PC-3 (cell line): ENCODE measurements at places on chromosomes 1 and 21. TPM values are rescaled to one million over a fixed set of nuclear protein-coding genes. Genes with fewer than 3 reads are reported as not detected.

Gene RNF186
- 0.69 TPM in 1 of 2 replicates, not detected in the other for total RNA-seq

DNA sequence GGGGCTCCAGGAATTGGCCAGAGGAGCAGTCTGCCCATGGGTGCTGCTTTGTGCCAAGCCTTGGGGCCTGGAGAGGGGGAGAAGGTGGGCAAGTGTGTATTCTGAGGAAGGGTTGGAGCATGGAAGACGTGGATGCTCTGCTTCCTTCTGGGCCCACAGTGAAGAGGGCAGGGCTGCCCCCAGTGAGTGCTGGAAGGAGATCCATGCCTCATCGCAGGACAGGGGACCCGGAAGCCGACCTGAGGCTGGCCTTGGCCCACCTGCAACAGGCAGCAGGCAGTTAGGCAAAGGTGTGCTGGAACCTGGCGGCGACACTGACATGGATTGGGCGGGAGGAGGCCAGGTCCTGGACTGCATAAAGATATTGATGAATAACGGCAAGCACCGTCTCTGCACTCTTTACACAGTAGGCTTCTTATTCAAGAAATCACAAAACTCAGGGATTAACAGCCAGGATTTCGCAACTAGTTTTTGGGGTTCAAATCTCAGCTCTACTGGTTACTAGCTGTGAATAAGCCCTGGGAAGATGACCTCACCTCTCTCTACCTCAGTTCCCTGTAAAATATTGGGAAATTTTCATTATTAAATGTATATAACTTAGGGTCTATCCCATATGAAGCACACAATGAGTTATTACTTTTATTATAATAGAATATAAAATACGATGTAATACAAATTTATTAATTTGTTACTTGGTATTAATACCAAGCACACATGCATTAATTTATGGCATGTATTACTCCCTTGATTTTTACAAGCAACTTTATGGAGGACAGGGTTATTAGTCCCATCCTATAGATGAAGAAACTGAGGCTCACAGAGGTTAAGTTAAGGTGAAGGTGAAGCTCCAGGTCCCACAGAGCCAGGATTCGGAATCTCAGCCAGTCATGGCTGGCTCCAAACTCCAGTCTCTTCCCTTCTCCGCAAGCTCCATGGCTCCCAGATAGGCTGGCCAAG, 62.3 kb downstream of the DHRS3 start:
- H3K4me1 ChIP-seq: peaks cover under 1% of the 10 kb centered on the region; the same call in 1 of the 2 replicates
- no peak overlapping the region for H3K4me3 ChIP-seq
- no peaks in the 10 kb centered on the region for H3K27me3 ChIP-seq
- H3K36me3 ChIP-seq: no peaks in the 10 kb centered on the region

DNA sequence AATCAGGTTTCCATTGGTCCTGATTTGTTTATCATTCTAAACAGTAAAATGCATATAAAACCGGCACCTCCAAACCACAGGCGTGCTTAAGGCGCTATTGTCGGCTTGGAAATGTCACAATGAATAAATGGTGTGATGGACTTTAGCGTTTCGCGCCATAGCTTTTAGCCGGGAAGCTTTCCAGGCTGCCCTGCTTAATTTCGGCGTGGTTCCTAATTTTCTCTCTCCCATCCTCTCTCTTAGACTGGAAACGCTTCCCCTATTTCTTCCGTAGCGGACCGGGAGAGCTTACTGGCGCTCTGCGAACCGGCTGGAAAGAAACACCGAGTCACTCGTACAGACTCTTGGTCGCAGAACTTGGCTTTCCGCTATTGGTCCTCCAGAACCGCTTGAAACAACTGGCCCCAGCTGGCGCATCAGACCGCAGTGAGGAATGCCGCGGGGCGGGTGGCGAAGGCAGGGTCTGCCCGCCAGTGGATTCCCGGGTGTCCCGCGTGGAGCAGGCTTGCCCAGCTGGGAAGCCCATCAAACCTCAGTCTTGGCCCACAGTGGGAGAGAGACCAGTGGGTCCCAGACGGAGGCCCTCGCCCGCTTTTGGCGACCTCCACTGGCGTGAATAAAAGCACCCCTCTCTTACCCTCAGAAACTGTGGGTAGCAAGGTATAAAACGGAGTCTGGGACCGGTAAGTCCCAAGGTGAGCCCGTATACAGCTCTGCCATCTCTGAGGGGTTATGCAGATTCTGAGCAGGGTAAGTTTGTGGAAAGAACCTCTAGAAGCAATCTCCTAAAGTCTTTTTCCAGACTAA, 4.0 kb upstream of the LHX8 start:
- no peak overlapping the region for H3K27ac ChIP-seq
- DNase-seq: no peak
- no peaks in the 10 kb centered on the region for H3K4me1 ChIP-seq
- H3K27me3 ChIP-seq: peaks cover 99% of the 10 kb centered on the region
- H3K4me3 ChIP-seq: no peak overlapping the region

GRCh38 chr1:116881879-116882520, 27.7 kb upstream of the PTGFRN start:
- no peak overlapping the region for H3K27ac ChIP-seq
- no peaks in the 10 kb centered on the region for H3K36me3 ChIP-seq
- no peak overlapping the region for H3K4me3 ChIP-seq
- H3K27me3 ChIP-seq: no peaks in the 10 kb centered on the region
- peak; percentile 39 for DNase-seq

- H3K27me3 ChIP-seq: no peaks in the 10 kb centered on the region
- H3K4me1 ChIP-seq: no peaks in the 10 kb centered on the region
- H3K4me3 ChIP-seq: no peak overlapping the region
- no peak overlapping the region for H3K27ac ChIP-seq
- H3K36me3 ChIP-seq: no peaks in the 10 kb centered on the region
- DNase-seq: no peak
Measured at GRCh38 chr1:6007318-6008083, 15.3 kb upstream of the NPHP4 start.

- H3K4me3 ChIP-seq: no peak overlapping the region
- H3K4me1 ChIP-seq: no peaks in the 10 kb centered on the region
- H3K27ac ChIP-seq: no peak overlapping the region
- no peaks in the 10 kb centered on the region for H3K27me3 ChIP-seq
- H3K36me3 ChIP-seq: peaks cover 77% of the 10 kb centered on the region
- DNase-seq: no peak
Measured at GRCh38 chr1:156136970-156137483, 16.4 kb upstream of the SEMA4A start.

Gene FMN2
- total RNA-seq: 4.6 and 8.3 TPM in 2 replicates

Gene LDLRAD2
- total RNA-seq: not detected in 2 replicates

- no peak overlapping the region for H3K4me3 ChIP-seq
- no peaks in the 10 kb centered on the region for H3K36me3 ChIP-seq
- H3K4me1 ChIP-seq: no peaks in the 10 kb centered on the region
- H3K27me3 ChIP-seq: no peaks in the 10 kb centered on the region
- no peak for DNase-seq
- H3K27ac ChIP-seq: no peak overlapping the region
Measured at GRCh38 chr1:29756498-29756897, 520.2 kb downstream of the PTPRU start.

DNA sequence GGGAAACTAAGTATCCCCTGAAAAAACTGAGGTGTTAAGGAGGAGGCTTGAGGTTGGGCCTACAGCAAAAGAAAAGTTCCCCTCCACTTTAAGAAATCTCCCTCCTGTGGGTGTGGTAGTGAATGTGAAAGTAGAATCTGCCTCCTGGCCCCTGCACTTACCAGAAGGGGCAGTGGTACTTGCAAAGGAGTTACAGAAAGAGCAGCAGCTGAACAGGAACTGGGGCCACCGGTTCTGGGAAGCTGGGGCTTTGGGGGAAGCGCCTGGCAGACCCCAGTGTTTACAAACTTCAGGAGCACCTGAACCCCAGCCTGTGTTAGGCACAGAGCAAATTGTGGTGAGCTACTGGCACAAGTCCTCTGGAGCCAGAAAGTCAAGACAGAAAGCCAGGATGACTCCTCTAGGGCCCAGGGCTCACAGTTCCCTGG, 250.2 kb upstream of the FGGY start:
- no peak overlapping the region for H3K27ac ChIP-seq
- no peaks in the 10 kb centered on the region for H3K27me3 ChIP-seq
- no peaks in the 10 kb centered on the region for H3K36me3 ChIP-seq
- no peak for DNase-seq
- peaks cover 17% of the 10 kb centered on the region for H3K4me1 ChIP-seq

- no peaks in the 10 kb centered on the region for H3K36me3 ChIP-seq
- peak; percentile 69 for DNase-seq
- peak overlapping the region; percentile 9; the same call in 1 of the 2 replicates for H3K27ac ChIP-seq
- no peaks in the 10 kb centered on the region for H3K27me3 ChIP-seq
- H3K4me3 ChIP-seq: no peak overlapping the region
Measured at GRCh38 chr1:119594376-119594775, 53.7 kb downstream of the ZNF697 start.

GRCh38 chr1:6168947-6169586, 11.1 kb downstream of the CHD5 start:
- H3K27me3 ChIP-seq: no peaks in the 10 kb centered on the region
- no peak overlapping the region for H3K4me3 ChIP-seq
- H3K36me3 ChIP-seq: no peaks in the 10 kb centered on the region
- peaks cover 6% of the 10 kb centered on the region for H3K4me1 ChIP-seq

- no peak for DNase-seq
- H3K36me3 ChIP-seq: no peaks in the 10 kb centered on the region
- H3K4me3 ChIP-seq: no peak overlapping the region
- no peaks in the 10 kb centered on the region for H3K27me3 ChIP-seq
- 0 out of 2 replicates have a peak, but pooled peaks cover 2% of the 10 kb centered on the region for H3K4me1 ChIP-seq
- no peak overlapping the region for H3K27ac ChIP-seq
Measured at GRCh38 chr1:64236541-64236954, 33.1 kb downstream of the UBE2U start.

DNA sequence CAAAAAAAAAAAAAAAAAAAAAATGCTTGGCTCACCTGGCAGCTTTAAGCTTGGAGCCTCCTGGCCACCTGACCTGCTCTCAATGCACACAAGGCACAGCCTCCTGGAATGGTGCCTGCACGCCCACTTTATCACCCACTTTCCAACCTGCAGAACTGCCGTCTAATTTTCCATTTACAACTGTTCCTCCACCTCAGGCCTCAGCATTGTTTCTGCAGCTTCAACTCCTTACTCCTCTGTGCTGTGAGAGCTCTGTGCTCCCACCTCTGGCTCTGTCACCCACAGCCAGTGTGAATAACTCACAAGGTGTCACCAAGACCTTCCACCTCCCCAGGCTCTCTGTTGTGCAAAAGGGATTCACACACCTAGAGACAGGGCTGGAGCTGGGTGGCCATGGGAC, 38.7 kb upstream of the GPR157 start:
- peaks cover 38% of the 10 kb centered on the region for H3K4me1 ChIP-seq
- H3K4me3 ChIP-seq: no peak overlapping the region
- no peak for DNase-seq
- no peaks in the 10 kb centered on the region for H3K27me3 ChIP-seq
- H3K27ac ChIP-seq: no peak overlapping the region

- no peaks in the 10 kb centered on the region for H3K36me3 ChIP-seq
- H3K27me3 ChIP-seq: no peaks in the 10 kb centered on the region
- DNase-seq: peak; percentile 74
- H3K27ac ChIP-seq: no peak overlapping the region
- peaks cover 48% of the 10 kb centered on the region for H3K4me1 ChIP-seq
Measured at GRCh38 chr1:172897738-172898137, 153.0 kb downstream of the TNFSF18 start.

Gene CRYBG2
- 15.3 and 16.1 TPM in 2 replicates for total RNA-seq

Gene MFSD2A
- total RNA-seq: 8.6 and 12.1 TPM in 2 replicates

Gene OR10Z1
- total RNA-seq: not detected in 2 replicates

- no peak for DNase-seq
- H3K27me3 ChIP-seq: no peaks in the 10 kb centered on the region
- H3K36me3 ChIP-seq: no peaks in the 10 kb centered on the region
- H3K27ac ChIP-seq: no peak overlapping the region
- H3K4me1 ChIP-seq: peaks cover 6% of the 10 kb centered on the region; the same call in 1 of the 2 replicates
Measured at GRCh38 chr1:84350104-84350503, 48.2 kb upstream of the DNASE2B start.

Gene SH2D1B
- total RNA-seq: 0.04 TPM in 1 of 2 replicates, not detected in the other

- no peaks in the 10 kb centered on the region for H3K27me3 ChIP-seq
- no peak overlapping the region for H3K4me3 ChIP-seq
- H3K27ac ChIP-seq: no peak overlapping the region
- H3K36me3 ChIP-seq: peaks cover 9% of the 10 kb centered on the region; the same call in 1 of the 2 replicates
- H3K4me1 ChIP-seq: peaks cover 22% of the 10 kb centered on the region; the same call in 1 of the 2 replicates
Measured at GRCh38 chr1:20867847-20868246, 80.7 kb upstream of the HP1BP3 start.

GRCh38 chr1:27365372-27366112, 1.2 kb downstream of the MAP3K6 start:
- H3K27me3 ChIP-seq: no peaks in the 10 kb centered on the region
- H3K36me3 ChIP-seq: no peaks in the 10 kb centered on the region
- H3K27ac ChIP-seq: peak overlapping the region; percentile 55

GRCh38 chr1:182391362-182392049, at the start of gene GLUL:
TSS of gene GLUL (minus strand) at chr1:182391790. CDS start at chr1:182388737, 3,053 bp downstream.
- no peaks in the 10 kb centered on the region for H3K27me3 ChIP-seq
- H3K36me3 ChIP-seq: peaks cover 23% of the 10 kb centered on the region
- peaks cover 12% of the 10 kb centered on the region for H3K4me1 ChIP-seq
- peak within 1 kb of the TSS; percentile 95 for H3K4me3 ChIP-seq

DNA sequence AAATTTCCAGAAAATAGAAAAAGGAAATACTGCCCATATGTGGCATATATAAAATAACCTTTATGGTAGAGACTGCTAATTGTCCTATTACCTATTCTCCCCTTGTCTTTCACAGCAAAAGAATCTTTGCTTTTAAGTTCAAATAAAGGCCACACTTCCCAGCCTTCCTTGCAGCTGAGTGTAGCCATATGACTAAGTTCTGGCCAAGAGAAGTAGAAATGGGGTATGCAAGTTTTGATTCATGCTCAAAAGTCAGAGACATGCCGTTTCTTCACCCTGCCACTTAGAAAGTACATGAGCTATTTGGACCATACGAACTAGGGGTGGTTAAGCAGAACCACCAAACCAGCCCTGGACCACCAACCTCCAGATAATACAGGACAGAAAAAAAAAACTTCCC, 18.3 kb upstream of the S100A2 start:
- DNase-seq: no peak
- no peak overlapping the region for H3K4me3 ChIP-seq
- H3K36me3 ChIP-seq: no peaks in the 10 kb centered on the region
- H3K27ac ChIP-seq: no peak overlapping the region
- peaks cover 10% of the 10 kb centered on the region for H3K4me1 ChIP-seq

DNA sequence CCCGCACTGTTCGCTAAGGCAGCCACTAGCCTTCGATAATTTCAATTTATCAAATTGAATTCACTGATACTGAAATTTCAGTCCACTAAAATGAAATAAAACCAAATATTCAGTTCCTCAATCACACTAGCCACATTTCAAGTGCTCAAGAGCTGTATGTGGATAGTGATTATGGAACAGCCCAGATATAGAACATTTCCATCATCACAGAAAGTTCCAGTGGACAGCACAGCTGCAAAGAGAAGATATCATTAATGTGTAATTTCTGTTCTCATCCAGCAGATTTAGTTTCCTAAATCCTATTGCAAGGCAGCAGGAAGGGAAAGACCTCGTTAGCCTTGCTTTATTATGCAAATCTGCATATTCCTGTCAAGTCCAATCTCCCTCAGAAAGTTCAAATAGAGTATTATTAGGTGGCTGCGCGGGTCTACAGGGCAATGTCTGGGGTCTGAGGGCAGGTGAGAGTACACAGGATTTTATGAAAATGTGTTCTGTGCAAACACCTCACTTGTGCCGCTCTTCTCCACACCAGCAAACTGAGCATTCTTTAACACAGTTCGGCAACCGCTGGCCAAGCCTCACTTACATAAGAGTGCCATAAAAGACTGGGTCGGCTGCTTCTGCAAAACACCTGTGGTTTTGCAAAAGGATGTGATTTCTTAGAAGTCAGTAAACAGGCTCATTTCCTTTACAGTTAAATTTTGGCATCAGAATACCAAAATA, 22.4 kb downstream of the CAPZB start:
- H3K27me3 ChIP-seq: no peaks in the 10 kb centered on the region
- no peak for DNase-seq
- no peak overlapping the region for H3K4me3 ChIP-seq
- H3K27ac ChIP-seq: no peak overlapping the region
